ENCODE measurements at places on chromosomes 13 and 19. TPM values are rescaled to one million over a fixed set of nuclear protein-coding genes. Genes with fewer than 3 reads are reported as not detected.

- DNase-seq, result no peak
Observed at GRCh38 chr19:29806098-29806866, 5.5 kb upstream of the CCNE1 start.

DNA sequence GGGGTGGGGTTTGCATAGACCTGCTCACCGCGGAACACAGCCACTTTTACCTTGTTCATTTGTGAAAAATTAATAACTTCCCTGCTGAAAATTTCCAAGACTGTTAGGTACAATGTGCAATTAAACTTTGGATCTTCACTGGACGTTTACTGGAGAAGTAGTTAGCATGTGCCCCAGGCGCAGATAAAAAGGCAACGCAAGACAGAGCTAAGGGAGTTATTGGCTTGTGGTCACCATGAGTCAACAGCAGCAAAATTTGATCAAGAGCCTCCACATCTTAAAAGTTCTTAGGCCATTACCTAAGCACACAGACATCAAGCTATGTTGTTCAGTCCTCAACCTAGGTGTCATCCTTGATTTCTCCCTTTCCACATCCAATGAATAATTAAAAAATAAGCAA, 257.0 kb downstream of the LHFPL6 start:
- DNase-seq, result no peak

GRCh38 chr13:52749419-52749818, 9.8 kb upstream of the CNMD start:
- DNase-seq, result no peak

GRCh38 chr13:30143666-30144400, 163.5 kb downstream of the KATNAL1 start:
- DNase-seq, result no peak

The KLF1 gene
- total RNA-seq, result not detected

DNA sequence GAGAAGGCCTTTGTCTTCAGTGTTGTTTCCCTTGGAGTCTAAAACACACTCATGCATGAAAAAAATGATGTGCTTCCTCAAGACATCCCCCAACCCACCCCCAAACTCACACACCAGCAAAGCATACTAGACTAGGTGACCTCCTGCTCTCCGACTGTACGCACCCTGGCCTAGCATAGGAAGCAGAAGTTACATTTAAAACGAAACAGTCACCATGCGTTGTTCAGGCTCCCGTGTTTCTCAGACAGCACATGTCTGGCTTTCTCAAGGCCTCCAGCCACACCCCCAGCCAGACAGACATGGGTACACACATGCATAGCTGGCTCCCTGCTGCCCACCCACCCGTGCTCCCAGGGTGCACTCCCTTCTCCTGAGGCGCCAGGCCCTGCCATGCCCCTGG, 28.7 kb upstream of the C1QTNF9 start:
- no peak for DNase-seq

- DNase-seq, result no peak
Observed at GRCh38 chr13:96667294-96668018, 326.8 kb downstream of the OXGR1 start.

GRCh38 chr13:81927347-81927746, 1586.4 kb upstream of the SPRY2 start:
- DNase-seq, result no peak

The ACP7 gene
- 7.3 TPM for total RNA-seq

The INSL3 gene
- not detected for total RNA-seq

DNA sequence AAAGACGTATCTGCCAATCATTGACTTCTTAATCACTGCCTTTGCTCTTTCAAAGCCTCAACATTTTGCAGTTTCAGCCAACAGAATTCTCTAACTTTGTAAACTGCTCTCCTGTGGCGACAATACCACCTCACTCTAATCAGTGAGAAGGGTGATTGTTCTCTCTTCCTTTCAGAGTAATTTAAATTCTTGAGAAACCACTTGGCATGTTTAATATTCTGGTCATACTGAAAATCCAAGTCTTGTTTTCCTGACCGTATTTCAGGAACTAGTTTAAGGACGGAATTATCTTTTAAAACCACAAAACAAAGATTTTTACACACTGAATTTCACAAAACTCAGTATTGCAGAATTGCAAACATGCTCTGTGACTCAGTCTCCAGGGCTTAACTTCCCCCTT, 5.2 kb upstream of the CDC16 start:
- DNase-seq, result no peak

The RASAL3 gene
- 9.7 TPM for total RNA-seq

GRCh38 chr19:29381353-29382203, 144.2 kb upstream of the VSTM2B start:
- no peak for DNase-seq

- DNase-seq, result no peak
Observed at GRCh38 chr13:106507560-106508274, 27.7 kb downstream of the EFNB2 start.

DNA sequence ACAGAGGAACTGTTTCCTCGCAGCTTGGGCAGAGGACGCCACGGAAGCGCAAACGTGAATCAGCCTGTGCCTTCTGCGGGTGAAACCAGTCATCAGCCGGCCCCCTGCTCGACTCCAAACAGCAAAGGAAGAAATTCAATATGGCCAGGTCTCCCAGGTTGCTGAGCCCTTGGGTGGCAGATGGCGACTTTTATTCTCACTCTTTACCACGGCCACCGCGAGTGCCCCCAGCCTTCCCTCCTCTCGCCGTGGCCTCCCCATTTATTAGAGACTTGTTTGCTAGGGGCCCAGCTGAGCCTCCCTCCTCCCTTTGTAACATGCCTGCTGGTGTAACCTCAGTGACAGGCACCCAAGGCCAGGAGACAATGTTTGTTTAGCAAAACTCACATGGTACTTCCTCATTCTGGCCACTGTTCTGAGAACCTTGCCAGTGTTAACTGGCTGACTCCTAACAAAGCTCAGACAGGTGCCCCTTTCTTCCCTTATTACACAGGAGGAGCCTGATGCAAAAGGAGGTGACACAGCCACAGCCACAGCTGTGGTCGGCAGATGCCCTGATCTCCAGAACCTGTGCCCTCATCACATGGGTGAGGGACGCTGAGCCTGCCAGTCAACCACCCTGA, 5.8 kb downstream of the RAB20 start:
- DNase-seq, result peak; percentile 82

GRCh38 chr13:113816946-113817859, 46.7 kb downstream of the GAS6 start:
- DNase-seq, result peak; percentile 89

The RTBDN gene
- not detected for total RNA-seq

DNA sequence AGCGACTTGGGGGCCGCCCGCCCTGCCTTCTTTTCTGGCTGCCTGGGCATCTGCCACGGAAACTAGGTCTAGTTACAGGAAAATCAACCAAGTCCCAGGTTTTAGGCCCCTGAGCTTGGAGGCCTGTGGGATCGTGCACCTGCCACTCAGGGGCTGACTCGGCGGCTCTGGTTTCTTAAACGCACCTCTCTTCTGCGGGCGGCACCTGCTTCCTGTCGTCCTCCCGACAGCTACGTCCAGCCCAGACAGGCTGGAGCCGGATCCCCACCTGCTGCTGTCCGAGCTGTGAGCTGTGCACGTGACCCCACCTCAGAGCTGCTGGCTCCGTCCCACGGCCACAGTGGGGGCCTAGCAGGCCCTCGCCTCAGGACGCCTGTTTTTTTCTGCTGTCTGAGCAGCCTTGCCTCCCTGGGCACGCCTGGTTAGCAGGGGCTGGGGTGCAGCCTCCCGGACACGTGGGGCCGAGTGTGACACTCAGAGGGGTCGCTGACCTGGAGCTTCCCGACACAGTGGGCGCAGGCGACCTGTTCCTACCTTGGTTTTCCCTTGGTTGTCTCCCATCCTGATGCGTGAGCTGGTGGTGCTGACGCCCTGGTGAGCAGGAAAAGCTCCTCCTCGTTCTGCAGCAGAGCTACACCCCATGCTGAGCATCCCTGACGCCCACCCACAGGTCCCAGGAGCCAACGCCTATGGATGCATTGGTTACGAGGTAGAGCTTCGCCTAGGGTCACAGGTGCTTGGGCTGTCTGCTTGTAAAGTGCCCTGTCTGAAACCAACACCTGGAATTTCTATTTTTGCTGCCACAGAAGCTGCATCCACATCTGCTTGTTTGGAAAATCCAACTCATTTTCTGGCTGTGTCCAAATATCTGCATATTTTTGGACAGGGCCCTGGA, 17.5 kb downstream of the TMEM255B start:
- DNase-seq, result no peak

The NKG7 gene
- total RNA-seq, result 7.4 TPM

The LYPD5 gene
- 1.6 TPM for total RNA-seq

DNA sequence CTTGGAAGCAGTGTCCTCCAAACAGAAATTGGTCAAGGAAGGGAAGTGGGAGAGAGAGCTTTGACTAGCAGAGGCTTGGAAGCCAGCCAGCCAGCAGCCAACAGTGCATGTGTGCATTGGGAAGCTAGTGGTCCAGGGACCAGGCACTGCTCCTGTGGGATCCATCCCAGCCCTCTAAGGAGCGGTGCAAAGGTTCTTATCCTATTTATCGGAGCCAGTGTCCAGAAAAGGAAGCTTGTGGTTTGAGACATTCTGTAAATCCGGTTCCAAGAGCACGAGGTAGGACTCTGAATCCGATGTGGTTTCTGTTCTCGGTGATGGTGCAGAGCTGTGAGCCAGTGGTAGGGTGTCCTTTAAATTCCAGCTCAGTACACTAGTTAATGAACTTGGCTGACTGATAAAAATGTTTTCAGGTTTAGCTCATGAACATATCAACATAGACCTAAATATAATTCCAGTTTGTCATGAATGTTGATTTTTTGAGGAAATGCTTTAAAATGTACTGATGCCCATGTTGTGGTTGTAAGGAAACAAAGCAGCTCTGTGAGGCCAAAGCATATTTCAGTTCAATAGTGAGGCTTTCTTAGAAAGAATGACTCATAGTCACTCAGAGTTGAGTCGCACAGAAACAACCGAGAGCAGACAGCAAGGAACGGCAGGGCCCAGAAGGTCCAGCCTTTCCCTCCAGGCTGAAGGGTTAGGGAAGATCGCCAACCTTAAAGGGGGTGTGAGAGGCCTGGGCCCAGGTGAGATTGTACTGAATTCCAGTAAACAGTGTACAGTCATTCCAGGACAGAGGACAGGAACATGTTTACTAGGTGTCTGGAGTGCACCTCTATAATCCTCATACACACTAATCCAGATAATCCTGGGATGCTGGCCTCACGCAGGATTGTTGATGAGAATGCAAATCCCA, 21.5 kb upstream of the GARRE1 start:
- DNase-seq, result peak; percentile 14

The ZNF541 gene
- 1.2 TPM for total RNA-seq

The ETV2 gene
- total RNA-seq, result 2.5 TPM

- no peak for DNase-seq
Observed at GRCh38 chr19:58357481-58358145, 4.3 kb upstream of the A1BG start.

DNA sequence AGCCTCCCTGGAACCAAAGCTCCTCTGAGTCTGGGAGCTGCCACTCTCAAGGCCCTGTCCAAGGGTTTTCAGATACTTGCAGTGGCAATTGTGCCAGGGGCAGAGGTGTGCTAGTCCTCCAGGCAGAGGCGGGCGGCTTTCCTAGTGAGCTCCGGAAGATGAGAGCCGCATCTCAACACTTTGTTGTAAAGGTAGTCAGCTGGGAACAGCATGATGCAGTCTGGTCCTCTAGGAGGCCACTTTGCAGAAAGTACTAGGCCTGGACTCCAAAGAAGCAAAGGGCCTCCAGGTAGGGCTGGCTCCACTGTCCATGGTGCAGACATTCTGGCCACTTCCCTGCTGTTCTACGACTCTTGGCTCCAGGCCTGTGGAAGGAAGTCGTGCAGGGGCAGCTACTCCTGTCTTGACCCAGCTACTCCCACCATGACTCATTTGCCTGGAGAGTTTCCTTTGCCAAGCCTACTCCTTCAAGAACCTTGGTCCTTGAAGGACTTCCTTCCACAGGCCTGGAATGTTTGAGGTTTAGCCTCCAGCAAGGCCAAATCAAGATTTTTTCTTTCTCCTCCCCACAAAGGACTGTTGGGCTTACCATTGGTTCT, 9.9 kb upstream of the ZNF536 start:
- no peak for DNase-seq

GRCh38 chr13:109840201-109840892, 54.0 kb upstream of the IRS2 start:
- DNase-seq, result no peak

DNA sequence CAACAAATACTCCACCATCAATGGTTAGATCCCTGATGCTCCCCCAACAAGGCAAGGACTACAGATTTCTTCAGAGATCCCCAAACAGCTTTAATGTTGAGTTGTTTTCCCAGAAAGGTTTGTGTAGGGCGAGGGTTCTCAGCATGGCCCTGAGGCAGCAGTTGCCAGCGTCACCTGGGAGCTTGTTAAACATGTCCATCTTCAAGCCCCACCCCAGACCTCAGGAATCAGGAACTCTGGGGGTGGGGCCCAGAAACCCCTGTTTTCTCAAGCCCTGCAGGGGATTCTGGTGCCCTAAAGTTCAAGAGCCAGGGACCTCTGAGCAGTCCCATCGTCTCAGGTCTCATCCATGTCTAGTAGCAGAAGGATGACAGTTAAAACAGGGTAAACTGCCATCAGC, 9.6 kb downstream of the EFNB2 start:
- no peak for DNase-seq

DNA sequence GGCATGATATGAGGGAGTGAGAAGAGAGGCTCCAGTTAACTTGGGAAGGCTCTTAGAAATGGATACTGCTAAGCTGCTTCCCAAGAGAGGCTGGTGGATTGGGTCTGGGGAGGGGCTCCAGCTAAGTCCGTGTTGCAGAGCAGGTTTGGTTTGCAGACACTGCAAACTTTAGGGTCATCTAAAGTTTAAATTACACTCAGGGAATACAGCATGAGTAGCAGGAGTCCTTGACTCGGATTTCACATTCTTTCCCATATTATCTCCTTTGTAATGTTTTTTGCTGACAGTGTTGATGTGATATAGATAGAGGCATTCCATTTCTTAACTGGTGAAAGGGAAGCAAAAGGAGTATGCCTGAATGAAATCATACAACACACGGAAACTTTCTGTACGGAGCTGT, 31.9 kb downstream of the SGCG start:
- no peak for DNase-seq

DNA sequence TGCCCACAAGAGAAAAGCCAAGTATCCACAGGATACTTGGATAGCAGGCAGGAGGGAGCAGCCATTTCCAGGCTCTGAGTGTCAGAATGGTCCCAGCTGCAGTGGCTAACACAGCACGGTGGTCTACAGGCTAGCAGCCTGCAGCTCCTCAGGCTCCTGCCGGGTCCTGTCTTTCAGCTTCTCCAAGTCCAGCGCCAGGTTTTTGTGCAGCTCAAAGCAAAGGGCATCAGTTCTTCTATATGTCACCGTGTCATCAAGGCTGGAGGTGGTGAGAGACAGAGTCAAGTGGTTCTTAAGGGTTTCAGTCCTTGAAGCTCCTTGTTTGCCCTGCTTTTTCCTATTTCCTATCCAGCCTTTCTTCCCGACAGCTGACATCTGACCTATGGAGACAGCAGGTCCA, 188.6 kb downstream of the NUFIP1 start:
- DNase-seq, result no peak

DNA sequence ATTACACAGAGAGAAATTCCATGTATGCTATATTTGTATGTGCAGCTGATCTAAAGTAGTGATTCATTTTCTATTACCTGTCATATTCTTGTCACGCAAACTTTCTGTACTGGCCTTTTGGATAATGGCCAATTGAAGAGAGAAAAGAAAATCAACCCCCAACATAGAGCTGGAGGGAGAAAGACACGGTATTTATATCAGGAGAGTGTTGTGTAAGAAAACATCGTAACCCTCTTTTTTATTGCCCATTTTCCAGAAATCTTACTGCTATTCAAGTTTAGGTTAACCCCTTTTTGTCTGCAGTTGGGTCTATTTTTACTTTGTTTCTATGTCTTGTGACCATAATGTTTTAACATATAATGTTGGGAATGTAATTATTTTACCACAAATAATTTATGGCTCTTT, 27.9 kb downstream of the DGKH start:
- no peak for DNase-seq

- DNase-seq, result no peak
Observed at GRCh38 chr13:100515410-100515800, 73.2 kb downstream of the GGACT start.

Data from mucosa of gallbladder (tissue), 1 donor.